Astrocyte of the hippocampus (primary cell): ENCODE measurements at places on chromosomes 3 and 15.

- no peak for DNase-seq
These were observed 36.3 kb downstream of the APBA2 start for GRCh38 chr15:28921919-28922706.

DNA sequence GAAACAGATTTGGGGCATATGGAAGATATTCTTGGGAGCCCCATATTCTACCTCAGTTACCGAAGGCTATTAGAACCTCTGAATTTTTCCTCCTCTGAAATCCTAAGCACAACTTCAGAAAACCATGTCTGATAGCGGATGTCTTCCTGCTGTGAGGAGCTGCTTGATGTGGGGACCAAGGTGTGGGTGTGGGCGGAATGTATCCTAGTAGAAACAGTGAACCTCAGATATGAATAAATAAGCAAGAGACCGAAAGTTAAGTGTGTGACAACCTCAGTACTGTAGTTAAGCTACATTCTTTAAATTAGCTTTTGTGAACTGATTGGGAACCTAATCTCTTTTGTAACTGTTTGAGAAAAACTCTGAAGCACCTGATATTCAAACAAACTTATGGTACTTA lies 46.9 kb downstream of the SENP2 start:
- no peak for DNase-seq

DNA sequence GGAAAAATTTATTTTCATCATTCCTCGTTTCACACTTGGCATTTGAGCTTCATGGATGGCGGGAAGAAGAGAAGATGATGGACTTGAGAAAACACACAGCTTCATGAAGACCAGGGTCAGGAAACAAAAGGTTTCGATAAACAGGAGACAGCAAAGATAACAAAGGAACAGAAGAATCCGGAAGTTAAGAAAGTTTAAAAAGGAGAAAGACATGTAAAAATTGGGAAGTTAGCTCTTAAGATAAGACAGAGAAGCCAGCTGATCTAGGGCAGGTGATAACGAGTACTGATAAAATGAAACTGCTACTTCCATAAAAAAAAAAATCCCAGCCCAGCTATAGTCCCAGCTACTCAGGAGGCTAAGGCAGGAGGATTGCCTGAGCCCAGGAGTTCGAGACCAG lies 23.9 kb downstream of the IL5RA start:
- DNase-seq: no peak

DNA sequence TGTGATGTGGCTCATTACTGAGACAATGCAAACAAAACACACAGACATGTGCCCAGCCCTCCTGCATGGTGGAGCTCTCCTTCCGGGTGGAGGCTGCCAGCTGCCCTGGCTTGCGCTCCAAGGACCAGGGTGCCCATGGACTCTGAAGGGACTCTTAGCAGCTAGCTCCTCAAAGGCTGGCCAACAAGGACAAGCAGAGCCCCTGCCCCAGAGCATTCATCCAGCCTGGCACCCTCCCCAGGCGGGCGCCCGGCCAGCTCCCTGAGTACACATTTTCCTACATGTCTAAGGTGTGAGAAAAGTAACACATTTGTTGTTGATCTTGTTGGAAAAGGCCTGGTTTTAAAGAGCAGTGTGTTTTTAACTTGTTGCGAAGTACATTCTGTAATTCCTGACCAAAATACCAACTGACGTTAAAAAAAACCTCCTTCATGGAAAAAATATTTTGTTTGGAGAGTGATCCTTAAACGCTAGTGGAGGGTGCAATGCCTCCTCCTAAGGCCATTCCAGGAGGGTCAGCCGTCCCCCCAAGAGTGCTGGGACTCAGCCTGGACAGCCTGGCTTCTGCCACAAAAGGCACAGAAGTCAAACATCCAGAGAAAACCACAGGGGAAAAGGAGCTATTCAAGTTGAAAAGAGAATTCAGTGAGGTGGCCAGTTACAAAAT lies 86.9 kb downstream of the KLF15 start:
- DNase-seq: peak; percentile 95

- DNase-seq: no peak
These were observed 11.0 kb upstream of the RAB7A start for GRCh38 chr3:128714887-128715491.

DNA sequence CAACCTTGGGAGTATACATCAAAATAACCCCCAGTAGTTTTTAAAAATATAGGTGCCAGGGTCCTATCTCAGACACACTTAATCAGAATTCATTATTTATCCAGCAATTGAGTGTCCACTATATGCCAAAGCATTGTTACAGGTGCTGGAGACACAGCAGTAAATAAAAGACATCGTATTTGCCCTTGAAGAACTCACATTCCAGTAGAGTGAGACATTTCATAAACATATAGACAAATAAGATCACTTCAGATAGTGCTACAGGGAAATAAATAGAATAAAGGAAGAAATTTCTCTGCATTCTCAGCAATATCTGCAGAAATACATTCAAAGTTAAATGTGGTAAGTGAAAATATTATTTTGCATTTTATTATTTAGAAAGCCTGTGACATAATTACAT lies 34.1 kb upstream of the ANKRD28 start:
- no peak for DNase-seq

DNA sequence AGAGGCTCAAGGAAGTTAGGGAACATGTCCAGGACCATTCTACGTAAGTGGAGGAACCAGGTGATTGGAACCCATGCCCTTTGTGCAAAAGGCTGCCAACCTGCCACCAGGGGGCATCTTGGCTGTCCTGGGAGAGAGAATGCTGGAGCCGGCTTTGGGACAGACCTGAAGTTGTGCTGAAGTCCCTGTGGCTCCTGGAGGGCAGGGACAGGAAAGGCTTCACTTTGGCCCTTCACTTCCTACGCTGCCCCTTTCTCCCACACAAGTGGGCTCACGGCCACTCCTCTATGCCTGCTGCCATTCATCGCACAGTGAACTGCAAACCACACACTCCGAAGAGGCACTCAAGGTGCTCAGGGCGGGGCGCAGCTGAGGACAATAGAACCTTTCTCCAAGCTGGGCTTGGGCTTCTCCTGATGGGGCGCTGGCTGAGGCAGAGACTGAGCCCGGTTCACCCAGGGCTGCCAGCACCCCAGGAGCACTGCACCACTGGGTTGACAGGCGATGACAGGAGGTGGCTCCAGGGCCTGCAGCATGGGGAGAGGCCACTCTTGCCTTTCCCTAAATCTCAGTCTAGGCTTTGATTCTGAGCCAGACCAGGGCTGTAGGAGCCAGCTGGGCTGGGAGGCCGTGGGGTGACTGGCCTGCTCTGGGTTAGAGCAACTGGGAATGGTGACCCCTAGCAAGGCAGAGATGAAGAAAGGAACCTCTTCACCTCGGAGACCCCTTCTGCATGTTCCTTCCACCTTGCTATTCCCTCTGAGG lies 8.4 kb downstream of the SHF start:
- DNase-seq: no peak

- no peak for DNase-seq
These were observed 415.7 kb upstream of the THBS1 start for GRCh38 chr15:39165020-39165706.

DNA sequence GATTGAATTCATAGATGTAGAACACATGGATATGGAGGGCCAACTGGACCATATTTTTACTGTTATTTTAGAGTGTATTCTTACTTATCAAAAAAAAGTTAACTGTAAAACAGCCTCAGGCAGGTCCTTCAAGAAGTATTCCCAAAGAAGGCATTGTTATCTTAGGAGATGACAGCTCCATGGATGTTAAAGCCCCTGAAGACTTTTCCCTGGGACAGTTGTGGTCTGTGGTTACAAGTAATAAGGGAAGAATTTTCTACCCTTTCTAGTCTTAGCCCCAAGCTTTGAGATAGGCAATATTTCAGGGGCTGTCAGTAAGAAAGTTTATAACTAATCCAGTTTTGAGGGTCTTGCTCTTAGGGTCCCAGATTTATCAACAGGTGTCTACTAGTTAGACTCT lies 62.5 kb downstream of the LRRC49 start:
- DNase-seq: peak; percentile 18
